Kidney capillary endothelial cell (primary cell): ENCODE measurements at places on chromosomes 3 and 15.
A peak's percentile ranks its signal among the peaks of the same experiment; 100 is the strongest.

DNA sequence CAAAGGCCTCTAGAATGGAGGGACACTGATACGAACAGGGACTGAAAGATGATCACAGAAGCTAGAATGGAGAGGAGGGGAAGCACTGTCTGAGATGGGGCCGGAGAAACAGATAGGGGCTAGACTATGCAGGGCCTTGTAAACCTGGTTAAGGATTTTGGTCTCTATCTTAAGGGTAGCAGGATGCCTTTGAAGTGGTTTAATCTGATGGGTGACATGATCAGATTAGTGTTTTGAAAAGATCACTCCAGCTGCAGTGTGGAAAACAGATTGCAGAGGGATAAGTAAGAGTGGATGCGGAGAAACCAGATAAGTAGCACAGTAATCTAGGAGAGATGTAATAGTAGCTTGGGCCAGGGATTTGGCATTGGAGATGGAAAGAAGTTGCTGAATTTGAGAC, 108.1 kb downstream of the RSRC1 start:
- DNase-seq: no peak

GRCh38 chr15:64443016-64443415, 17.4 kb upstream of the ZNF609 start:
- DNase-seq: no peak

DNA sequence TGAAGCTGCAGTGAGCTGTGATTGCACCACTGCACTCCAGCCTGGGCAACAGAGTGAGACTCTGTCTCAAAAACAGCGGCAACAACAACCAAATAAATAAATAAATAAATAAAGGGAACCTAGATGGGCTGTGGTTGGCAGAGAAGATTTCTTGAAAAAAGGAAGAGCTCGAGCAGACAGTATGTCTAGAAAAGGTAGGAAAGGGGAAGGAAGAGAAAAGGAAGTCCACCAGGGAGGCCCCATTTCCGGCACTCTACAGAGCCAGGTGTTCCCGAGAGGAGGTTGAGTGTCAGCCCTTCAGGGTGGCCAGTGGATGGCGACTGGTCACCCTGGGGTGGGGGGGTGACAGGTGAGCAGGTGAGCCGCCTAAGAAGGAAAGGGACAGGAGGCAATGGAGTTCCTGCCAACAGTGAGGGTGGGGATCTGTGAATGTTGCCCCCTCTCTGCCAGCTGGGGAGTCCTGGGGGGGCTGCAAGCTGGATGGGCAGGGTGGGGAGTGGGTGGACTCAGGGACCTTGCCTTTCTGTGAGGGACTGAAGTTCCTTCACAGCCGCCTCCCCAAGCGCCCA, 14.8 kb downstream of the PAQR5 start:
- no peak for DNase-seq

DNA sequence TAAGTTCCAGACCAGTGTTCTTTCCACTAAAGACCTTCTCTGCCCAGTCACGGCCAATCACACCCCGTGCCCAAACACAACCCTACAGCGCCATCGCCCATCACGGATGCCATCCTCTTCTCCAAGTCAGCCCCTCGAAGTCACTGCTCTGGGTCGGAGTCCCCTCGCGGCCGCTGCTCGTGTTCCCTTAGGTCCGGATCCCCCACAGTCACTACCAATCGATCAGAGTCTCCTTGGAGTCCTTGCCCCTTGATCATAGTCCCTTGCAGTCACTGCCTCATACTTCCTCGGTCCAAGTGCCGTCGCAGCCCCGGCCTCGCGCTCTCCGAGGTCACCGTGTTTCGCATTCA, 461 bp downstream of the PCYT1A start:
- DNase-seq: no peak

DNA sequence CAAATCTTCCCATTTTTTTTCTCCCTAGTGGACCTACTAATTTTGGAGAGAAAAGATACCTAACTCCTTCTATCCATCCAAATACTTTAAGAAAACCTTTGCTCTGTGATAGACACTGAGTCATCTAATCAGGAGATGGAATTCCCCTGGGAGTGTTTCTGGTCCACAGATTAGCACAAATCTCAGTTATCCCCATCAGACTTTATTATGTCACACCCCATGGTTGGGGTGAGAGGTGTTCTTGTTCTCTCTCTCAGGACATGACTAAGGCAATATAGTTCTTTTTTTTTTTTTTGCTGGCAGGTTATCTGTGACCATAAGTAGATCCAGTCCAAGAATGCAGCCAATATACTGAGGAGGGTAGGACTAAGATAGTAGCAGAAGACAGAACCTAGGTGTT, 15.8 kb downstream of the SLC9A9 start:
- DNase-seq: no peak

GRCh38 chr3:9224490-9224889, 25.0 kb downstream of the SRGAP3 start:
- DNase-seq: no peak

DNA sequence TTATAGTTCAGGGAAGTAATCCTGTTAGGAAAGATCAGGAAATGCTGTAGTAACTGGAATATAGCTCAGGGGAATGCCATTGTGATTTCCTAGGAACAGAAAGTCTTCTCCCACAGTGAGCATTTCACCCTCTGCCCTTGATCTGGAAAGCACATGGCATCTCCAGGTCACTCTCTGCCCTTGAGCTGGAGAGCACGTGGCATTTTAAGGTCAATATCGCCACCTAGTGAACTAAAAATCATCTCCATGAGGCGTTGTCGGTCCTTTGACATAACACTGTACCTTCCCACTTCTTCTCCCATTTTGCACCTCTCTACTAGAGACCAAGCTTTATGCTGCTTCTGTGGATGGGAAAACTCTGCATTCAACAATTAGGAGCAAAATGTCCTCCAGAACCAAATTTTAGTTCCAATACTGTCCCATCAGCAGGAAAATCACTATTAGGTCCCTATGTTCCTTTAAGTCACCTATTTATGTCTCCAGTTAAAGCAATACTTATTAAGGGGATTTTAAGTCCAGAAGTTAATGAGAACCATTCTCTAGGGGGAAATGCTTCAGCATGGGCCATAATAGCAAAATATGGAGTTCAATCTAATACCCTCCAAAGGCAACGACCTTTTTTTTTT, 54.7 kb upstream of the GK5 start:
- DNase-seq: peak; percentile 69
